SHP77 treated with DMSO at 0.1 percent for 48 hours (cell line): ENCODE measurements at places on chromosomes 6 and 20.

DNA sequence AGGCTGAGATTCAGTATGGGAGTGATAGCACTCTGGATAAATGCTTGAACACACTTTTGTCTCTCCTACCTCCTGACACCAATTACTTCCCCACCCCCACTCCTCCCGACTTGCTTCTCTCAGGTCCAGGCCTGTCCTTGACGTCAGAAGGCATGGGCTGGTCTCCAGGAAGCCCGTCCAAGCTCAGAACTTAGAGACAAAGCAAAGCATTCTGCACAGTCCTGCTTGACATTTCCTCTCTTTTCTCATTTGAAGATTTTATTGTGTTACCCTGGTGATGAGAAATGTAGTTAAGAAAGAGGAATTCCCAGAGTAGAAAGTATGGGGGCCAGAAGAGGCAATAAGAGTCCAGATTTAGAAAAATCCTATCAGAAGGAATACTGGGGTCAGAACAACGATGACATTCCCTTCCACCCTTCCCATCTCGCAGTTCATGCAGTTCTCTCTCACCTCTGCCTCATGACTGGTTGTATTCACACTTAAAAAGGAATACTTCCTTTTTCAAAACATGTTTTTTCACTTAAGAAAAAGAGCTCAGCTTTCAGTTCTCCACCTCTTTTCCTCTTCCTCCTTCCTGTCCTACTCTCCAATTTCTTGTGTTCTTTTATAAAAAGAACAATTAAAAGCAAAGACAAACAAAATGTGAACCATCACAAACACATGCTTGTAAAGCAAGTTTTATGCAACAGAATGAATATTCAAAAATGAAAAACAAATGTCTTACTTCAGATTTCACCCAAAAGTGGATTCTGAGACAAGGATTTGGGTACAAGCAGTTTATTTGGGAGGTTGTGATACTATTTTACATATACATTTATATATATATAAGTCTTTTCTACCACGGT is 18.5 kb upstream of the FAM184A start:
- peak; percentile 23 for DNase-seq

- no peak for DNase-seq
Observed at GRCh38 chr6:45222380-45222779, 105.8 kb upstream of the RUNX2 start.

DNA sequence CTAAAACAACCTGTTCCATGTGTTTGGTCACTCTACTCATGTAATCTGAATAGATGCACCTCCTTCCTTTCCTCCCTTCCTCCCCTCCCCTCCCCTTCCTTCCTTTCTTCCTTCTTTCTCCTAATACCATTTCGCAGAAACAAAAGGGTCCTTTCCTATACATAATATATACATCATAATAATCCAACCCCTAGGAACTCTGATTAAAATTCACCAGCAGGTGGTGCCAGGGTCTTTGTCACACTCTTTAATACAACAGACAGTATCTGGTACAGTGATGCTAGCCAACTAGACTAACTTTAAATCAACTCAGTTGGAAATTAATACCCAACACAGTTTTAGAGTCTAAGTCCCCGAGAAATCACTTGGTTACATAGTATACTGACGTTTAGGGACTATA is 181.2 kb upstream of the SHLD1 start:
- DNase-seq: peak; percentile 76

GRCh38 chr6:148967541-148967956 is 220.7 kb downstream of the UST start:
- no peak for DNase-seq

DNA sequence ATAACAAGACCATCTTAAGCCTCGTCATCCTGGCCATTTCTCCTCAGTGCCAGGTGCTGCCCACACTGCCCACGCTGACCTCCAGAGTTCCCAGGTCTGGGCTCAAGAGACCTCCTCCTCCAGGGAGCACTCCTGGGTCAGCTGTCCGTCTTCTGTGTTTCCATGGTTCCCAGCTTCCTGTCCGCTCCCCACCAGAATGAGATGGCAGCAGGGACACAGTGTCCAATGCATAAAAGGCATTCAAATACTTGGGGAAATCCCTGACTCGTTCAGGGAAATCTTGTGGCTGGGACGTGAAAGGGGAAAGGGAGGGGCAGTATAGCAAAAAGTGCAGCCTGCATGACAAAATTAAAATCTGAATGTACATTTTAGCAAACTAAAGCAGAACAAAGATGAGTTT is 54.3 kb downstream of the SLC23A2 start:
- no peak for DNase-seq

DNA sequence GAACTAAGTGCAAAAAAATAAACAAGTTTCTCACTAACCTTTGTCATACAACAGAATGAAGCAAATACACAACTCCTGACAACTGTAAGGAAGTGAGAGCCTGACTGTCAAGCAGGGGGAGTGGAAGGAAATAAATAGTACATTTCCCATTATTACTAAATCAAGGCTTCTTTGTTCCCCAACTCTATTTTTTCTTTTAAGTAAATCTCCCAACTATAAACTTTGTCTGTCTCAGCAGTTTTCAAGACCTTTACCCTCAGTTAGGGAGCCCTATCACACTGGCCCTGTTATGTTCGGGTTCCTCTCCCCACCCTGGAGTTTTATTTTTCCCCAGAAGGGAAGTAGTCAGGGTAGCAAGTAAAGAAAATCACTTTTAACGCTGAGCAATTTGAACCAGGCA is 24.1 kb upstream of the IPCEF1 start:
- no peak for DNase-seq
